A549 treated with CpdA at 1 μM for 4 hours (cell line): ENCODE measurements at places on chromosomes 12 and 14. TPM values are rescaled to one million over a fixed set of nuclear protein-coding genes. Genes with fewer than 3 reads are reported as not detected.

Gene DBX2
- not detected in 5 replicates for total RNA-seq

Gene TSHR
- not detected in 5 replicates for total RNA-seq

Gene NELL2
- total RNA-seq: 0.16 to 0.30 TPM in 2 of 5 replicates, not detected in the others

Gene NEMF
- total RNA-seq: 29.8 to 45.7 TPM (median 36.8 TPM) in 5 replicates

Gene TAS2R20
- total RNA-seq: 0.08 to 0.35 TPM (median 0.15 TPM) in 3 of 5 replicates, not detected in the others

Gene TECPR2
- total RNA-seq: 6.1 to 9.1 TPM (median 8.0 TPM) in 5 replicates

Gene STYX
- total RNA-seq: 4.7 to 5.9 TPM (median 5.5 TPM) in 5 replicates

Gene C1R
- total RNA-seq: 24.3 to 43.4 TPM (median 26.6 TPM) in 5 replicates

Gene PRORP
- 28.0 to 37.1 TPM (median 33.0 TPM) in 5 replicates for total RNA-seq

Gene PRR4
- 1.5 to 4.3 TPM (median 3.3 TPM) in 5 replicates for total RNA-seq

Gene FLVCR2
- total RNA-seq: 2.1 to 3.5 TPM (median 2.3 TPM) in 5 replicates

Gene FIGNL2
- 0.14 to 0.41 TPM (median 0.20 TPM) in 5 replicates for total RNA-seq

Gene DIO3
- 0.03 to 0.09 TPM in 2 of 5 replicates, not detected in the others for total RNA-seq

Gene POTEG
- not detected in 5 replicates for total RNA-seq

Gene CLEC2A
- total RNA-seq: not detected in 5 replicates

Gene CCDC85C
- total RNA-seq: 35.9 to 42.1 TPM (median 38.2 TPM) in 5 replicates

Gene SLC5A8
- total RNA-seq: not detected in 5 replicates

Gene LALBA
- not detected in 5 replicates for total RNA-seq

Gene CISTR
- total RNA-seq: not detected in 5 replicates

Gene ADCY4
- not detected in 5 replicates for total RNA-seq

Gene IL26
- not detected in 5 replicates for total RNA-seq

Gene PRB2
- total RNA-seq: not detected in 5 replicates

Gene PRH1
- 1.6 to 3.8 TPM (median 3.1 TPM) in 5 replicates for total RNA-seq

Gene NPAS3
- not detected in 5 replicates for total RNA-seq

Gene C14orf132
- total RNA-seq: 4.3 to 5.5 TPM (median 5.1 TPM) in 5 replicates

Gene LGR5
- total RNA-seq: 0.08 TPM in 1 of 5 replicates, not detected in the others

Gene PTPRQ
- 0.02 to 0.05 TPM (median 0.04 TPM) in 4 of 5 replicates, not detected in the other for total RNA-seq

Gene NTF3
- not detected in 5 replicates for total RNA-seq

Gene ZNF385A
- 14.3 to 21.0 TPM (median 18.8 TPM) in 5 replicates for total RNA-seq

Gene LRRC43
- 0.14 to 0.24 TPM (median 0.17 TPM) in 3 of 5 replicates, not detected in the others for total RNA-seq

Gene OAS1
- total RNA-seq: 41.9 to 76.3 TPM (median 65.0 TPM) in 5 replicates

Gene ENDOU
- total RNA-seq: not detected in 5 replicates

Gene MSI1
- 1.3 to 1.7 TPM (median 1.5 TPM) in 5 replicates for total RNA-seq

Gene P3H3
- 20.2 to 31.6 TPM (median 27.4 TPM) in 5 replicates for total RNA-seq
